ENCODE measurements at places on chromosomes 5 and 9. TPM values are rescaled to one million over a fixed set of nuclear protein-coding genes. Genes with fewer than 3 reads are reported as not detected.

Gene ZDHHC11
- total RNA-seq = 3.0 TPM

Gene ABO
- total RNA-seq = 2.8 TPM

Gene NSA2
- total RNA-seq = 150 TPM

Gene AGPAT2
- total RNA-seq = 106 TPM

DNA sequence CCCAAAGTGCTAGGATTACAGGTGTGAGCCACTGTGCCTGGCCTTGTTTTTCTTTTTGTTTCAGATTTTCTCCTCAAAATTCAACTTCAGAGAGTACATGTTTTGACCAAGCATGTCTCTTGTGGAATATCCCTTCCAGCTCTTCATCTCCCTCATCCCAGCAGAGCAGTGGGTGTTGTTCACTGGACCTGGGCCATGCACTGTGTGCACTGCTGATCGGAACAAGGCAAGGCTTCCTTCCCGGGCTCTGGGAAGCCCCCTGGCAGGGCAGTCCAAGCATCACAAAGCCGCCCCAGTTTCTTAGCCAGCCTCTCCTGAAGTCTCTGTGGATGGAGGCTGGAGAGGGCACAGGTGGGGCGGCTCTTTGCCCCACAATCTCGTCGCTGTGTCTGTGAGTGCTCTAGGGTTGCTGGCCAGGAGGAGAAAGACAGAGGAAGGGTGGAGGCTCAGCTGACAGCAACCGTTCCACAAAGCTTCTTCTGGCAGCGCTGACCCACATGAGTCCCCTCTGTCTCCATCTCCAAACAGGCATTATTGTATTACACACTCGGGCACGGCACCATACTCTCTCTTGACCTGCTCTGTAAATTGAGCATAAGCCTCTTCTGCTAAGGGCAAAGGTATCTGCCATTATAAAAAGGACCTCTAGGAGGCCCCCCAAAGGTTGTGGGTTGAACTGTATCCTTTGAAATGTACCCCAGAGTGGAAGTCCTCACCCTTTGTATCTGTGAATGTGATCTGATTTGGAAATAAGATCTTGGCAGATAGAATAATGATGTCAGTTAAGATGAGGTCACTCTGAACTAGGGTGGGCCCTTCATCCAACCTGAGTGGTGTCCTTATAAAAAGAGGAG is 89.6 kb downstream of the TARS1 start:
- no peaks in the 10 kb centered on the region for H3K36me3 ChIP-seq
- no peak overlapping the region for H3K27ac ChIP-seq
- no peaks in the 10 kb centered on the region for H3K4me1 ChIP-seq

DNA sequence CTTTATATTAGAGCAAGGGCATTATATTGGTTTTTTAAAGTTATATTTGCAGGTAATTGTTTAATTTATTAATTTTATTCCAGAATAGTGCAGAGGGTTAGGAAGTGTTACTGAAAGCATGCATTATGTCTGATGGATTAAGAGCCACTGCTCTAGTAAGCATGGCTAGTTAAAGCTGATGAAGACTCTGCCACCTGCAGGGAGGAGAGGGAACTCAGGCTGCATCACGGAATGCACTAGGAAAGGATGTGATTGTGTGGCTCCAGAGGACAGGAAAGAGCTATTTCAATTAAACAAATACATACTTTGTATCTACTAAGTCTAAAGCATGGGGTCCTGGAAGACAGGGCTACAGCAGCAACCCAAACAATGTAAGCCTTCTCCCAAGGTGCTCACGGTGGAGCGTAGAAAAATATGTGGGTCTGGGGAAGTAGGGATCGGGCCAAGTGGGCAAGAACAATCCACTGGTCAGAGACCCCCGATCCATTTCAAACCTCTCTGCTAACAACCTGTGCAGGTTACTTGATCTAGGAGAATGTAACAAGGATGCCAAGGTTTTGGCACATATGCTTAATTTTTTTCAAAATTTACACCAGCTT is 15.3 kb upstream of the GRXCR2 start:
- H3K4me1 ChIP-seq = no peaks in the 10 kb centered on the region
- no peaks in the 10 kb centered on the region for H3K36me3 ChIP-seq
- H3K4me3 ChIP-seq = no peak overlapping the region
- no peaks in the 10 kb centered on the region for H3K27me3 ChIP-seq
- no peak overlapping the region for H3K27ac ChIP-seq

- H3K4me1 ChIP-seq = no peaks in the 10 kb centered on the region
- no peaks in the 10 kb centered on the region for H3K27me3 ChIP-seq
- no peaks in the 10 kb centered on the region for H3K36me3 ChIP-seq
- peak overlapping the region; percentile 96 for H3K4me3 ChIP-seq
- H3K27ac ChIP-seq = peak overlapping the region; percentile 98
- DNase-seq = peak; percentile 52
These were observed 890 bp downstream of the PIK3R1 start for GRCh38 chr5:68216245-68217046.

All from breast epithelium (tissue), 4 donors.